ENCODE measurements at places on chromosomes 11 and 22.
A peak's percentile ranks its signal among the peaks of the same experiment; 100 is the strongest.

DNA sequence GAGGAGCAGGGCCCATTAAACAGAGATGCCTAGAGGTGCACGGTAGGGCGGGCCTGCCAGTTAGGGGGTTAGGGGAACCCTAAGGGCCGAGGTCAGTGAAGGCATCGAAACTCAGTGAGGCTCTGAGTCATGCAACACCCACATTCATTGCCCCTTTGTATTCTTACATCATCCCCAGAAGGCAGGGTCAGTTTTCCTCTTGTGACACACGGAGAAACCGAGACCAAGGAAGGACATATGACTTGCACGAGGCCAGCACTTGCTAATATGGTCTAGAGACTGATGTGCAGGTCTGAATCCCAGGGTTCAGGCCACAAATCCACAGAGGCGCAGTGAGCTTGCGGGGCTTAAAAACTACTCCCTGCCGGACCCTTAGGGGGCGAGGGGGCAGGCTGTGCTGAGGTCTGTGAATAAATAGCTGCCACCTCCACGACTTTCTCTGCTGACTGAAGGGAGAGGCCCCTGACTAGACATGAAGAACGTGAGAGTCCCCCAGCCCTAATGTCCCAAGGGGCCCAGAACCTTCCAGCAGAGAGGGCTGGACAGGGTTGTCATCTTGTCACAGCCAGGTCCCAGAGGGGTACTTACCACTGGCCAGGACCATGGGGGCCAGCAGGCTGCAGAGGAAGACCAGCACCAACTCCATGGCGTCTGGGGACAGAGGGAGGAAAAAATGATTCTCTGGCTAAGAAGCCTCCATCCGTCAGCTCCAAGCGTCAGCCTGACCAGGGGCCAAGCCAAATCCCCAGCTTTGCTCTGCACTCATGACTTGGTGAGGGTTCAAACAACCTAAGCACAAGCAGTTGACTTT lies 17.8 kb upstream of the FXYD2 start:
- peaks cover 7% of the 10 kb centered on the region for H3K4me1 ChIP-seq
- peak overlapping the region; percentile 9 for H3K27ac ChIP-seq
- no peaks in the 10 kb centered on the region for H3K36me3 ChIP-seq
- no peak for ATAC-seq
- H3K27me3 ChIP-seq: peaks cover 7% of the 10 kb centered on the region
- no peak overlapping the region for H3K4me3 ChIP-seq

GRCh38 chr22:28279888-28280287 lies 360.8 kb upstream of the PITPNB start:
- no peaks in the 10 kb centered on the region for H3K36me3 ChIP-seq
- H3K4me1 ChIP-seq: no peaks in the 10 kb centered on the region
- ATAC-seq: no peak
- H3K27ac ChIP-seq: no peak overlapping the region
- no peak overlapping the region for H3K4me3 ChIP-seq
- H3K27me3 ChIP-seq: no peaks in the 10 kb centered on the region

DNA sequence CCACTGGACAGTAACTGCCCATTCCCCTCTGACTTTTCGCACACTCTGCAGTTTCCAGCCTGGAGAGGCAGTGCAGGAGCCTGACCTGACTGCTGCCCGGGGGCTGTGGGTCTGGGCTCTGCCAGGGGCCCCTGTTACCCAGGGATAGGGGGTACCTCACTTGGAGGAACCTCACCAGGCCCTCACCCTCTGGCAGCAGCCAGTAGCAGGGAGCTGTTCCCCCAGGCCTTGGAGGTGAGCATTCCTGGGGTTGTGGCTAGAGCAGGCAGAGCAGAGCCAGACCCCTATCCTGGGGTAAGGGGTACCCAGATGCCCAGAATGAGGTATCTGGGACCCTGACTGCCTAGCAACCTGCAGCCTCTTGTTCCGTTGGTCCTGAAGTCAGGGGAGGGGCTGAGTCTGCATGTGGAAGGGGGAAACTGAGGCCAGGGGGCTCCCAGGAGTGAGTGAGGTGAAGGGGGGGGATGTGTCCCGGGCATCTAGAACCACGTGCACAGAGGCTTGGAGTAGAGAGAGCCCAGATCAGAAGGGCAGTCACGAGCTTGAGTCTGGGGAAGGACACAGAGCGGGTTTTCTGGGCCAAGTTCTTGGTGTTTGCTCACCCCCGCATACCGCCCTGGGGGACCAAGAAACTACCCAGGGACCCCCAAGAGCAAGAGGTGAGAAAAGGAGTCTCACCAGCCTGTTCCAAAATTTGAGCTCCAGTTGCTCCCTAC lies 43.9 kb upstream of the ACCSL start:
- no peak for ATAC-seq
- no peak overlapping the region for H3K4me3 ChIP-seq
- no peak overlapping the region for H3K27ac ChIP-seq
- H3K27me3 ChIP-seq: peaks cover 25% of the 10 kb centered on the region

- peak; percentile 70 for ATAC-seq
- peak overlapping the region; percentile 74 for H3K4me3 ChIP-seq
- peak overlapping the region; percentile 91 for H3K27ac ChIP-seq
- peaks cover 55% of the 10 kb centered on the region for H3K36me3 ChIP-seq
- peaks cover 87% of the 10 kb centered on the region for H3K4me1 ChIP-seq
- H3K27me3 ChIP-seq: no peaks in the 10 kb centered on the region
These were observed 14.2 kb upstream of the CDC42BPG start for GRCh38 chr11:64858467-64859263.

- no peak for ATAC-seq
- no peak overlapping the region for H3K4me3 ChIP-seq
- peaks cover 33% of the 10 kb centered on the region for H3K27me3 ChIP-seq
- H3K4me1 ChIP-seq: no peaks in the 10 kb centered on the region
These were observed 49.2 kb downstream of the KREMEN1 start for GRCh38 chr22:29122041-29122440.

- H3K4me1 ChIP-seq: no peaks in the 10 kb centered on the region
- H3K27ac ChIP-seq: no peak overlapping the region
- H3K36me3 ChIP-seq: no peaks in the 10 kb centered on the region
These were observed 529.6 kb downstream of the BRD1 start for GRCh38 chr22:49297871-49298721.

GRCh38 chr11:33952805-33953204 lies 60.9 kb upstream of the LMO2 start:
- no peaks in the 10 kb centered on the region for H3K36me3 ChIP-seq
- H3K4me3 ChIP-seq: no peak overlapping the region
- no peak for ATAC-seq
- H3K4me1 ChIP-seq: no peaks in the 10 kb centered on the region
- H3K27me3 ChIP-seq: peaks cover 9% of the 10 kb centered on the region
- no peak overlapping the region for H3K27ac ChIP-seq

- H3K27me3 ChIP-seq: no peaks in the 10 kb centered on the region
- H3K27ac ChIP-seq: no peak overlapping the region
- no peak overlapping the region for H3K4me3 ChIP-seq
- no peaks in the 10 kb centered on the region for H3K36me3 ChIP-seq
These were observed 611.7 kb upstream of the CNTN5 start for GRCh38 chr11:98409069-98409468.

DNA sequence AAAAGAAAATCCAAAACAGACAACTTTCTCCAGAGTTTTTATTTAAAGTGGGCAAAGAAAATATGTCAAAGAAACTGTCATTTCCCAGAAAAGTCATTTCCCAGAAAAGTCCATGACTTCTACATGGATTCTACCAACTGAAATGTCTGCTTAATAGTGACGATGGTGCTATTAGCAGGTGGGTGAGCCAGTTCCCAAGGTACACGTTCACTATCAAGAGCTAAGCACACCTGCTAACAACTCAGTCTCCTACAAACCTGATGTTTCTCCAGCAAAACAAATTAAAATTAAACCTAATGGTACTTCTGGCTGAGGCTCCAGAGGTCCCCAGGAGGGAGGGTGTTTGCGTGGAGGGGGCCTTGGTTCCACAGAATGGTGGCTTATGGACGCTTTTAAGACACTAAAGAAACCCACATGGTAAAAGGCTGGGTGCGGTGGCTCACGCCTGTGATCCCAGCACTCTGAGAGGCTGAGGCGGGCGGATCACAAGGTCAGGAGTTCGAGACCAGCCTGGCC lies 26.8 kb downstream of the POU2AF1 start:
- H3K27me3 ChIP-seq: no peaks in the 10 kb centered on the region
- peaks cover 63% of the 10 kb centered on the region for H3K4me1 ChIP-seq
- peaks cover 57% of the 10 kb centered on the region for H3K36me3 ChIP-seq
- H3K4me3 ChIP-seq: no peak overlapping the region

GRCh38 chr11:12286606-12287005 lies 90.8 kb upstream of the PARVA start:
- no peaks in the 10 kb centered on the region for H3K36me3 ChIP-seq
- H3K4me3 ChIP-seq: no peak overlapping the region
- H3K27ac ChIP-seq: no peak overlapping the region

GRCh38 chr11:62182147-62182891 lies 7.7 kb upstream of the SCGB1D1 start:
- H3K36me3 ChIP-seq: no peaks in the 10 kb centered on the region
- no peaks in the 10 kb centered on the region for H3K4me1 ChIP-seq
- no peak overlapping the region for H3K4me3 ChIP-seq
- ATAC-seq: no peak
- H3K27me3 ChIP-seq: peaks cover 47% of the 10 kb centered on the region
- H3K27ac ChIP-seq: no peak overlapping the region

DNA sequence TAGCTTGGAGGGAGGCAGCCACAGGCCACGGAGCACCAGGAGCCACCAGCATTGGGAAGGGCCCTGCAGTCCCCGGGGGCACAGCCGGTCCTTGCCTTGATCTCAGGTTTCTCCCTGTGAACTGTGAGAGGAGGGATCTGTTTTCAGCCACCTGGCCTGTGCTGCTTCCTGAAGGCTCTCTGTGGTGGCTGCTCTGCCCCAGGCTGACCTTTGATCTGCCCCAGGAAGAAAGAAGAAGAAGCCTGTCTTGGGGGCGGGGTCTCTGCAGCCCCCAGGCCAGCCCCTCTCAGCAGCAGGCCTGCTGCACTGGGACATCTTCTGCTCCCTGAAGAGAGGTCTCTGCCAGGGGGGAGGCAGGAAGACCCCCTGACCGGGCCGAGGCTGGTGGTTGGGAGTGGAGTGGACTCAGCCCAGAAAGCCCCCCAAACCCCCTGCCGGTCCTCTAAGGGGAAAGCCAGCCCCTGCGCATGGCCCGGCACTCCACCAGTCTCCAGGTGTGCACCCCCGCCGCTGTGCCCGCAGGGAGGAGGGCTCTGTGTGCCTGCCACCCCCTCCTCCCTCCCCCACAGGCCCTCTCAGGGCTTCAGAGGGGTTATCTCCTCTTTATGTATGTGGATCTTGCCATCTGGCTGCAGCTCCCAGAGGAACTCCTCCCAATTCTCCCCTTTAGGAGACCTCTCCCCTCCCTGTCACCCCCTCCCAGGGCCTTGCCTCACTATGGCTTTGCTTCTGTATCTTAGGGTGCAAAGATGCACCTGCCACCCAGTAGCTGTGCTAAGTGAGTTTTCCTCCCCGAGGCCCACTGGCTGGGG lies 675.3 kb downstream of the BRD1 start:
- H3K27me3 ChIP-seq: peaks cover 37% of the 10 kb centered on the region
- H3K36me3 ChIP-seq: no peaks in the 10 kb centered on the region
- H3K27ac ChIP-seq: no peak overlapping the region
- H3K4me1 ChIP-seq: no peaks in the 10 kb centered on the region

DNA sequence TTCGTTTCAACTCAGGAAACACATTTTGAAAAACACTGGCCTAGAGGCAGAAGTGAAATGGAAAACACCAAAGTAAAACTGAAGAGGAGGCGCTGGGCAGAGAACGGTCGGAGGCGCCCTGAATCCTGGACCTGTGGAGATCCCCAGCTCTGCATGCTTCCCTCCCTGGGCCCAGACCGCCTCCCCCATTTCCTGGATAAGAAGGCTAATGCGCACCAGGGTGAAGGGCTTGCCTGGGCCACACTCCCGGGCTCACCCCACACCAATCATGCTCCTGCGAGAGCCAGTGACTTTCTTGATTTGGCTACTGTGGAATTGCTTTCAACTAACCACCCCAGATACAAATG lies 167.1 kb downstream of the CRYBB2 start:
- no peak overlapping the region for H3K4me3 ChIP-seq
- H3K27me3 ChIP-seq: no peaks in the 10 kb centered on the region
- ATAC-seq: no peak
- peaks cover 6% of the 10 kb centered on the region for H3K36me3 ChIP-seq

- no peaks in the 10 kb centered on the region for H3K27me3 ChIP-seq
- no peak overlapping the region for H3K4me3 ChIP-seq
- H3K27ac ChIP-seq: no peak overlapping the region
- ATAC-seq: peak; percentile 36
These were observed 6.5 kb downstream of the MRPL23 start for GRCh38 chr11:1953489-1954266.

- no peak overlapping the region for H3K27ac ChIP-seq
- H3K4me1 ChIP-seq: no peaks in the 10 kb centered on the region
- H3K36me3 ChIP-seq: peaks cover 4% of the 10 kb centered on the region
- H3K4me3 ChIP-seq: no peak overlapping the region
- no peak for ATAC-seq
- peaks cover 45% of the 10 kb centered on the region for H3K27me3 ChIP-seq
These were observed 7.4 kb upstream of the EFCAB6 start for GRCh38 chr22:43819421-43819921.

- no peaks in the 10 kb centered on the region for H3K36me3 ChIP-seq
- H3K27me3 ChIP-seq: peaks cover 92% of the 10 kb centered on the region
- no peak for ATAC-seq
- H3K4me3 ChIP-seq: no peak overlapping the region
- no peaks in the 10 kb centered on the region for H3K4me1 ChIP-seq
These were observed 16.0 kb downstream of the CACNG2 start for GRCh38 chr22:36687516-36687915.

- no peaks in the 10 kb centered on the region for H3K27me3 ChIP-seq
- peak; percentile 90 for ATAC-seq
- peaks cover 19% of the 10 kb centered on the region for H3K36me3 ChIP-seq
- H3K4me1 ChIP-seq: peaks cover 59% of the 10 kb centered on the region
These were observed at the start of gene TMEM123 for GRCh38 chr11:102452461-102453301. TMEM123 (minus strand) TSS chr11:102452765; CDS start chr11:102452623, 142 bp downstream.

- H3K36me3 ChIP-seq: no peaks in the 10 kb centered on the region
- peak overlapping the region; percentile 3 for H3K27ac ChIP-seq
- peaks cover 84% of the 10 kb centered on the region for H3K27me3 ChIP-seq
- no peak overlapping the region for H3K4me3 ChIP-seq
- no peak for ATAC-seq
These were observed 8.0 kb upstream of the PDGFB start for GRCh38 chr22:39252461-39253434.

- peaks cover 1% of the 10 kb centered on the region for H3K27me3 ChIP-seq
- ATAC-seq: no peak
- no peak overlapping the region for H3K4me3 ChIP-seq
- H3K27ac ChIP-seq: no peak overlapping the region
- no peaks in the 10 kb centered on the region for H3K36me3 ChIP-seq
These were observed 8.2 kb downstream of the GGT5 start for GRCh38 chr22:24236656-24237055.

- peak overlapping the region; percentile 83 for H3K27ac ChIP-seq
- no peak overlapping the region for H3K4me3 ChIP-seq
- no peak for ATAC-seq
These were observed 15.6 kb downstream of the GDPD5 start for GRCh38 chr11:75510004-75510722.

Data from stimulated activated memory B cell treated with anti-CD40 and anti-IgM and Interleukin-4, amounts not matched to agents 10 μg/mL and 1 μg/mL and 100 μg/mL, for 72 hours (primary cell).